ENCODE measurements at places on chromosomes 13 and 19.

GRCh38 chr13:48476215-48476614, 56.7 kb downstream of the RCBTB2 start:
- DNase-seq: no peak

DNA sequence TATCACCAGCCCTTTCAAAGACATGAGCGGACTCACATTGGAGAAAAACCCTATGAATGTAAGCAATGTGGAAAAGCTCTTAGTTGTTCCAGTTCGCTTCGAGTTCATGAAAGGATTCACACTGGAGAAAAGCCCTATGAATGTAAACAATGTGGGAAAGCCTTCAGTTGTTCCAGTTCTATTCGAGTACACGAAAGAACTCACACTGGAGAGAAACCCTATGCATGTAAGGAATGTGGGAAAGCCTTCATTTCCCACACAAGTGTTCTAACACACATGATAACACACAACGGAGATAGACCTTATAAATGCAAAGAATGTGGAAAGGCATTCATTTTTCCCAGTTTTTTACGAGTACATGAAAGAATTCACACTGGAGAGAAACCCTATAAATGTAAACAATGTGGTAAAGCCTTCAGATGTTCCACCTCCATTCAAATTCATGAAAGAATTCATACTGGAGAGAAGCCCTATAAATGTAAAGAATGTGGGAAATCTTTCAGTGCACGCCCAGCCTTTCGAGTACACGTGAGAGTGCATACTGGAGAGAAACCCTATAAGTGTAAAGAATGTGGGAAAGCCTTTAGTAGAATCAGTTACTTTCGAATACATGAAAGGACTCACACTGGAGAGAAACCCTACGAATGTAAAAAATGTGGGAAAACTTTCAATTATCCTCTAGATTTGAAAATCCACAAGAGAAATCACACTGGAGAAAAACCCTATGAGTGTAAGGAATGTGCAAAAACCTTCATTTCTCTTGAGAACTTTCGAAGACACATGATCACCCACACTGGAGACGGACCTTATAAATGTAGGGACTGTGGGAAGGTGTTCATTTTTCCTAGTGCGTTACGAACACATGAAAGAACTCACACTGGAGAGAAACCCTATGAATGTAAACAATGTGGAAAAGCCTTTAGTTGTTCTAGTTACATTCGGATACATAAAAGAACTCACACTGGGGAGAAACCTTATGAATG, 17.6 kb downstream of the ZNF791 start:
- no peak for DNase-seq

DNA sequence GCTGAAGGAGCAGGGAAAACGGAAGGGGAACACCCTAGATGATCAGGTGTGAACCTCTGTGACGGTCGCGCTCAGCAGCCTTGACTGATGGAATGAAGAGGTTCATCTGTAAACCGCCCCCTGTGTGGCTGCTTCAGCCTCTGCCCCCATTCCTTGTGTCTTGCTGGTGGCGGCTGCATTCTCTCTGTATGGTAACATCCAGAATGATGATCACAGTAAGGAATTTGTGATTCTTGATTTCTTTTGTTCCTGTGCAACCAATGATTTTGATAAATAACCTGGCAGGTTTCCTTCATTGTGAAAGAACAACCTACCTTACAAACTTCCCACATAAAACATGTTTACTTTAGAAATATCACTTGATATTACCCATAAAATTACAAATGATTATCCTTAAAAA, 118.7 kb upstream of the MCF2L start:
- DNase-seq: no peak

- DNase-seq: no peak
Observed at GRCh38 chr19:28889941-28890670, 322.8 kb downstream of the UQCRFS1 start.

- no peak for DNase-seq
Observed at GRCh38 chr19:41030651-41031050, 39.6 kb downstream of the CYP2B6 start.

DNA sequence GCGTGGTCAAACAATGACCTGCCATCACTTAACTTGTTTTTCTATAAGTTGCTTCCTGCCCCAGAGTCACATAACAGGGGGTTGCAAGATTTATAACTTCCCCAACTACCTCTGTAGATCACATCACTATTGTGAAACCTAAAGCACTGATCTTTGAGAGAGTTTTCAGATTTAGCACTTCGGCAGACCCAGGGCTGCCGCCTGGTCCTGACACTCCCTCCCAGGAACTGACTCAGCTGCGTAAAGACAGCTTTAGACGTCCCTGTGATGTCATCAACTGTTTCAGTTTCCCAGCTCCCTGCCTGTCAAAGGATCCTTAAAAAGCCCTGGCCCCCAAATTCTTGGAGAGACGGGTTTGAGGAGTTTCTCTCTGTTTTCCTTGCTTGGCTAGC, 33.3 kb downstream of the IGFL2 start:
- peak; percentile 60 for DNase-seq

GRCh38 chr13:102692491-102692826, 2.4 kb downstream of the METTL21C start:
- DNase-seq: no peak

DNA sequence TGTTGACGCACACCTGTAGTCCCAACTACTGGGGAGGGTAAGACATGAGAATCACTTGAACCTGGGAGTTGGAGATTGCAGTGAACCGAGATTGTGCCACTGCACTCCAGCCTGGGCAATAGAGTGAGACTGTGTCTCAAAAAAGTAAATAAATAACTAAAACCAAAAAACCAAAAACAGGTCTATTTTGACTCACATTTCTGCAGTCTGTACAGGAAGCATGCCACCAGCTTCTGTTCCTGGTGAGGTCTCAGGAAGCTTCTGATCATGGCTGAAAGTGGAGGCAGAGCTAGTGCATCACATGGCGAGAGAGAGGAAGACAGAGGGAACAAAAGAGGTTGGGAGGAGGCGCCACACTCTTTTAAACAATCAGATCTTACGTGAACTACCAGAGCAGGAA, 142.5 kb downstream of the ITGBL1 start:
- DNase-seq: no peak

- DNase-seq: peak; percentile 80
Observed at GRCh38 chr19:49932731-49933131, 3.4 kb upstream of the NUP62 start.

- peak; percentile 72 for DNase-seq
Observed at GRCh38 chr13:30615866-30616541, 1.7 kb upstream of the USPL1 start.

GRCh38 chr19:55650602-55651230, 2.7 kb downstream of the CCDC106 start:
- DNase-seq: no peak

DNA sequence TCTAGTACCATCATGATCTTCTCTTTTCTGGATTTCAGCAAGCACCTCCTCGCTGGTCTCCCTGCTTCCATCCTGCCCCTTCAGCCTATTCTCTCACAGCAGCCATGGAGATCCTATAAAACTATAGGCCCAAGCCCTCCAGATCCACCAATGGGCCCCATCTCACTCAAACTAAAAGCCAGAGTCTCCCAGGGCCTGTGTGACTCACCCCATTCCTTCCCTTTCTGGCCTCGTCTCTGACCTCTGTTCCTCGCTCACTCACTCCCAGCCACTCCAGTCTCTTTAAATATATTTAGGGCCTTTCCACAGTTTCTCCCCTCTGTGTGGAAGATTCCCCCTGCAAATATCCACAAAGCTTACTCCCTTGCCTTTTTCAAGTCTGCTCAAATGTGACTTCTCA, 89.7 kb downstream of the HSPH1 start:
- DNase-seq: no peak

DNA sequence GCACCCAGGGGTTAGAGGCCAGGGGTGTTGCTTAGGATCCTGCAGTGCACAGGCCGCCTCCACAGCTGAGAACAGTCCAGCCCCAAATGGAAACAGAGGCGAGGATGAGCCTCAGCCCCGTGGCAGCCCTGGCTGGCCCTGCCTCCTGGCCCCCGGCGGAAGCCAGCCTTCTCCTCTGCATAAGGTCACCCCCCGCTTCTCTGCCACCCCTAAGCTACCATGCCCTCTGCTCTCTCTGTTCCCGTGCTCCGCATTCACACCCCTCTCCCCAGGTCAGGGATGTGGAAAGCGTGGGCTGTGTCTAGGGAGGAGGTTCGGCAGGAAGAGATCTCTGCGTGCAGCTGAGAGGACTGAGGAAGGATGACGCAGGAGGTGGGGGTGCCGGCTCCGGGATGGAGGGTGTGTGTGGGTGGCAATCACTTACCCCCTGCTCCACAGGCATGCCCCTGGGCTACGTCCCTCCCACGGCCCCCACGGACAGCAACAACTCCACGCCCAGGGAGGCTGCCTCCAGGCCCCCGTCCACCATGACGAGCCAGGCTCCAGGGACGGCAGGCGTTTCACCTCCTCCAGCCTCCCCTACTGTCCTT, 6.0 kb downstream of the SSC5D start:
- DNase-seq: no peak

DNA sequence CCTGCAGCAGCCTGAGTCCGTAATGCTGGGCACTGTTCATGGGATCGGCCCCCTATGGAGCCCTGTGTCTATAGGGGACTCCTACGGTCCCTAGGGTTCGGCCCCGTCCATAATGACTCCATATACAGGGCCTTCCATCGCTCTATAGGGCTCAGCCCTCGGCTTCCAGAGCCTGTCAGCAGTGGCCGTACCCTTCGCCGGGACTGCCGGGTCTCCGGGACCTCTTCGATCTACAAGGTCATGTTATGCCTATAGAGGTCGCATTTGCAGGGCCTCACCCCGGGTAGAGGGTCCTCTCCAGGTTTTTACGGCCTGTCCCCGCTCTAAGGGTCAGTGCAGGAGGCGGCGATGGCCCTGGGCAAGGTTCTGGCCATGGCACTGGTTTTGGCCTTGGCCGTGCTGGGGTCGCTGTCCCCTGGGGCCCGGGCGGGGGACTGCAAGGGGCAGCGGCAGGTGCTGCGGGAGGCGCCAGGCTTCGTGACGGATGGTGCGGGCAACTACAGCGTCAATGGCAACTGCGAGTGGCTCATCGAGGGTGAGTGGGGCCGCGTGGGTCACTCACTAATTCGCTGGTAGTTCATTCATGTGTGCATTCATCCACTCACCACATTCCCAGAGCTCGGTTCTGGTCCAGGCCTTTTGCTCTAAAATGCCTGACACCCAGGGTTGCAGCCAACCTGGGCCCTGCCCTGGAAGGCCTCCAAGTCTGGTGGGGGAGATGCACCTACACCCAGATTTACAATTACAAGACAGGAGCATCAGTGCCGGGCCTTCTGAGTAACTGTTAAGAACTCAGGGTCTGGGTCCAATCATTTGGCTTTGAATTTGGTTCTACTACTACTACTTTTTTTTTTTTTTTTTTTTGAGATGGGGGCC, 699 bp downstream of the MEGF8 start:
- DNase-seq: peak; percentile 80

Measured in activated CD4-positive, alpha-beta T cell treated with anti-CD3 and anti-CD28 coated beads, Interleukin-2, amount 10 ng/mL, durations not matched to agents 24 days and 14 days (primary cell).